Neural progenitor cell (in vitro differentiated cells): ENCODE measurements at places on chromosomes 5 and 9.
A peak's percentile ranks its signal among the peaks of the same experiment; 100 is the strongest.

- DNase-seq, result peak; percentile 81
Observed at GRCh38 chr5:149434162-149435014, 55.3 kb upstream of the IL17B start.

GRCh38 chr9:98927724-98928123 lies 16.0 kb upstream of the COL15A1 start:
- DNase-seq, result peak; percentile 12

DNA sequence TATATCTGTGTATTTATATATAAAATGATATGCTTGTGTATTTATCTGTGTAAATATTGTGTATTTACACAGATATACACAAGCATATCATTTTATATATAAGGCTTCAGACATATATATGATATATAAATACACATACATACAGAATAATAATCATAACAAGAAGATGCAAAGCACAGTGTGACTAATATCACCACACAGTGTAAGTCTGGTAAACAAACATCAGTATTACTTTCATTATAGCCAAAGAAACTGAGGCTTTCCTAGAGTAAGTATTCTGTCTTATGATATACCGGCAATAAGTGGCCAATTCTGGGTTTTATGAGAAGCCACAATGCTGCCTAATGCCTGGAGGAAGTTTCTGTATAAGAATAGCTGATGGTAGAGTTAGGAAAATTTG lies 29.9 kb upstream of the RAPGEF6 start:
- DNase-seq, result no peak

DNA sequence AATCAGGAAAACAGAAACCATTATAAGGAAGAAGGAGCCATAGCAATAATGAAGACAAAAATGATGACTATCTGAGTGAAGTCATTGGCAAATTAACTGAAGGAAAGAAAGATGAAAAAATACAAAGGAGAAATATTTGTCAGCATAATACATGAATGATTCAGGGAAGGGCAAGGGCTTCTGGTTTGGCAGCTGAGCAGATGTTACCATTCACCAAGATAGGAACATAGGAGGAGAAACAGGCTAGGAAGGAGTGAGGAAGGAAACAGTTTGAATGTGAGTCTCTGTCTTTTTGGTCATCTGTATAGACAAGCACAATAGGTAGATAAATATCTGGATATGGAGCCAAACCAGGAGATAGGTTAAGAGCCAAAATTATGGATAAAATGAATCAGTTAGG lies 296.0 kb downstream of the ISL1 start:
- no peak for DNase-seq

DNA sequence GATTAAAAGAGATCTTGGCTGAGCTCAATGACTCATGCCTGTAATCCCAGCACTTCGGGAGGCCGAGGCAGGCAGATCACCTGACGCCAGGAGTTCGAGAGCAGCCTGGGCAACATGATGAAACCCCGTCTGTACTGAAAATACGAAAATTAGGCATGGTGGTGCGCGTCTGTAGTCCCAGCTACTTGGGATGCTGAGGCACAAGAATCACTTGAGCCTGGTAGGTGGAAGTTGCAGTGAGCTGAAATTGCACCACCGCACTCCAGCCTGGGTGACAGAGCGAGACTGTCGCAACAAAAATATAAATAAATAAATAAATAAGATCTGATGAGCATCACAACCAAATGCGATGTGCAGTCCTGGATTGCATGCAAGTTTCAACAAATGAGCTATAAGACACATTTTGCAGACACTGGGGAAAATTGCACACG lies 8.7 kb upstream of the ENG start:
- no peak for DNase-seq

GRCh38 chr9:92607773-92608172 lies 62.2 kb downstream of the IPPK start:
- no peak for DNase-seq

DNA sequence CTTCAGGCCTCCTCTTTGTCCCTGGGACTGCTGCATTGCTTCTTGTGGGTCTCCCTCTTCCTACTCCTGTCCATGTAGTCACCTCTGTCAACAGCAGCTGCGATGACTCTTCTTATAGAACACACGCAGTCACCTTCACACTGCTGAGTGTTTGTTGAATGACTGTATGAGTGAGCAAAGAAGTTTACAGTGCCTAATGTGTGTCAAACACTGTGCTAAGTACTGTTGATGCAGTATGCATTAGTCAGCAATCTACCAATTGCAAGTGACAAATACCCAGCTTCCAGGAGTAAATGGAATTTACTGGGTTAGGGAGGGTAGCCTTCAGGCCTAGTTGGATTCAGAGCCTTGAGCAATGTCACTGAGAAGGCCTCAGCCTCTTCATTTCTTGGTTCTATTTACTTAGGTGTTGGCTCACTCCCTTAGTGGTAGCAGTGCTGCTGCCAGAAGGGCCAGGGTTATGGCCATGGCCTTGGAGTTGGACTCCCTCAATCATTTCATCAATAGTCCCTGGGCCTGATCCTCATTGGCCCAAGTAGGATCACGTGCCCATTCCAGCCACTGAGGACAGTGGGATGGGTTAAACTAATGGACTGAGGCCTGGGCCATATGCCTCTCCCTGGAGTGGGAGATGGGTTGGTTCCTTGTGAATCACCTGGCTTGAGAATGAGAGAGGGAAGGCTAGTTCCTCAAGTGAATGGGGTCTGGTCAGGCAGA lies 93.5 kb downstream of the RGS3 start:
- no peak for DNase-seq

GRCh38 chr5:34930462-34930844 lies 1.1 kb downstream of the DNAJC21 start:
- no peak for DNase-seq

DNA sequence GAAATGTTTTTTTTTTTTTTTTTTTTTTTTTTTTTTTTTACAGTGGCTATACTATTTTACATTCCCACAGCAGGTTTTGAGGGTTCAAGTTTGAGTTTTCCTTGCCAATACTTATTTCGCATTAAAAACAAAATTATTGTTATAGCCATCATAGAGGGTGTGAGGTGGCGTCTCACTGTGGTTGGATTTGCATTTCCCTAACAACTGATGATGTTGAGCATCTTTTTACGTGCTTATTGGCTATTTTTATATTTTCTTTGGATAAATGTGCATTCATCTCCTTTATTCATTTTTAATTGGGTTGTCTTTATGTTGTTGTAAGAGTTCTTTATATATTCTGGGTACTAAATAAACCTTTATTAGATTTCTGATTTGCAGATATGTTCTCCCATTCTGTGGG lies 18.9 kb upstream of the UBLCP1 start:
- no peak for DNase-seq

DNA sequence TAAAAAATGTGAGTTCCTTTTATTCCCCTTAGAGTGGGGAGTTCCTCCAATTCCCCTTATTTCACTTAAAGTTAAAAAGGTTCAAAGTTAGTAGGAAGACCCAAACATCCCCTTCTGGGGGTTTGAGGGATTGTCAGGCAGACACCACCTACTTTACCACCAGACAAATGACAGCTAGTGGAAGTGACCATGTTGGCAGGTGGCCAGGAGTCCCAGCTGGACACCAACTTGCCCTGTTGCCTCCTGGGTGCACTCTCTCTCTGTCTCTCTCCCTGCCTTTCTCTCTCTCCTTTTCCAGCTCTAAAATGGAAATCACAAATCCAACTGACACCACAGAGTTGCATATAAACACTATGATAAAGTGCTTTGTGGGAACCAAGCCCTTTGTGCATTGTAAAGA lies 307.7 kb upstream of the TLE4 start:
- no peak for DNase-seq

- no peak for DNase-seq
Observed at GRCh38 chr9:37102486-37102885, 17.9 kb upstream of the ZCCHC7 start.
